ENCODE measurements at places on chromosomes 2 and 18.

GRCh38 chr2:99156891-99157290, 2.1 kb downstream of the LIPT1 start:
- H3K4me3 ChIP-seq: peak overlapping the region; percentile 41
- peaks cover 7% of the 10 kb centered on the region for H3K4me1 ChIP-seq
- peaks cover 17% of the 10 kb centered on the region for H3K36me3 ChIP-seq
- no peak overlapping the region for H3K27ac ChIP-seq

DNA sequence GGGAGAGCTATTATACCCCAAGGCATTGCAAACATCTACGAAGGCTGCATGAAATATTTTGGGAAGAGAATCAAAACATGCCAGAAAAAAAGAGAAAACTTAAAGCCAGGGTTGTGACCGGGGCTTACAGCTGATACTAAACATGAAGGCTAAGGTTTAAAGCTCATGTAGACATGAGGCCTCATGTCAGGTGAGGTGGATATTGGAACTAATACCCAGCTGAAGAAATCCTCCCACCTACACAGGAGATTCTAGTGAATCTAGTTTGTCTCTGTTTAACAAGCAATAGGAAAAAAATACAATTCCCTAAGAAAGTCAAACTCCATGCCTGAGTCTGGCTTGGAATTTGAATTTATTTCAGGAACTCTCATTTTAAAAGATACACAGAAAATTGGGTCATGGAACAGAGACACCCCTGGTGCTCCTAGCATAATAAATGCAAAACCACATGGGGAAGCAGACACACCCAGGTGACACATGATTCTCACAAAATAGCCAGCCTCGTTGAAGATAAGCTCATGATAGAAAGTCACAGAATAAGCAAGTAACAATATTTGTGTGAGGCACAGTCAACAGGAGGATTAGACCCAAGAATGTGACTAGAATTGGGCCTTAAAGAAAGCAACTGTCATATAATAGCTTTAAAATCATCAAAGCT, 42.2 kb downstream of the UPP2 start:
- H3K27ac ChIP-seq: no peak overlapping the region
- no peak overlapping the region for H3K4me3 ChIP-seq

GRCh38 chr2:174996622-174997021, 8.6 kb downstream of the CHN1 start:
- H3K4me3 ChIP-seq: no peak overlapping the region
- H3K36me3 ChIP-seq: no peaks in the 10 kb centered on the region
- H3K27me3 ChIP-seq: no peaks in the 10 kb centered on the region
- no peaks in the 10 kb centered on the region for H3K4me1 ChIP-seq
- DNase-seq: no peak
- H3K27ac ChIP-seq: no peak overlapping the region

DNA sequence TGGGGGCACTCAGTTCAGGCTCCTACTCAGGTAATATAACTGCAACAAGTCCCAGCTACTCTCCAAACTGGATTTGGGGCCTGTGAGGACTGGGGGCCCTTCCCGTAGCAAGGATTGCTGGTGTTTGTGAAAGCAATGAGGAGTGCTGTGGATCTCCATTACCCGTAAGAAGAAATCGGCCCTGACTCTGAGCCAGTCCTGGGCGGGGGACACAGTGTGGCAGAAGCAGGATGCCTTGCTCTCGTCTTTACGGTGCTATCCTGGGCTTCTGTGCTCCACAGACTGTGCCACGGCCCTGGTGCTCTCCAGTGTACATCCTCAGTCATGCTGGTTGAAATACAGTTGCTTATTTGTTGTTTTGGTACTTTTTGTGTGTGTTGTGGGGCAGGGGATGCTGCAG, 172.9 kb downstream of the NDUFA10 start:
- peaks cover 44% of the 10 kb centered on the region for H3K27me3 ChIP-seq
- peak; percentile 17 for DNase-seq
- no peaks in the 10 kb centered on the region for H3K36me3 ChIP-seq
- H3K4me1 ChIP-seq: no peaks in the 10 kb centered on the region

DNA sequence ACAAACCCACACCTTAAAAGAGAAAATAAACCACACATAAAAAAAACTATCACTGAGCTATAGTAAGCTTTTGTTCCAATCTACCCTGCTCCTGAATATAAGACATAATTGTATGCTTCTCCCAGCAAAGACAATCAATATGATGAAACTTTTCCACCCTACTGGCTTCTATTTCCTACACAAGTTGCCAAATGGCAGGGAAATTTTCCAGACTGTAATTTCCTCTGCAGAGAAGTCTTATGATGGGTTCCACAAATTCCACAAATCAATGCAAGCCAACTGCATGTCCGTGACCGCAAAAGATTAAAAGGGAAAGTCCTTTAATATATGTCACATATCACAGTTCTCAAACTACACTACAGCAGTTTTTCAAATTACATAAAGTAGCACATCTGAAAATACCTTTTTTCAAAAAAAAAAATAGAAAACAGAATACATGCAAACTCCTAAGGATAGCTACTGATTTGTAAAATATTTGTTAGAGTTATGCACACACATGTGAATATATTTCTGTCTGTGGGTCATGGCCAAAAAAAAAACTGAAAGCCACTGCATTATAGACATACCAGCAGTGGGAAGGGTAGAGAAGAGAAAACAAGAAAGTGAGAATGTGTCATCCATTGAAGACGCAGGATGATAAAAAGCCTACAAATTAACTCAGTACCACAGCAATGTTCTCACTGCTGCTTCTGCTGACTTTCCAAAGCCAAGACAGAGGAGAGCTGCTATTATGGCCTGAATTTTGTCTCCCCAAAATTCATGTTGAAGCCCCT, 61.4 kb downstream of the RPL31 start:
- no peak overlapping the region for H3K4me3 ChIP-seq
- no peak overlapping the region for H3K27ac ChIP-seq
- no peaks in the 10 kb centered on the region for H3K27me3 ChIP-seq
- no peaks in the 10 kb centered on the region for H3K36me3 ChIP-seq
- no peaks in the 10 kb centered on the region for H3K4me1 ChIP-seq

GRCh38 chr2:16181062-16181740, 240.9 kb downstream of the MYCN start:
- peaks cover 9% of the 10 kb centered on the region for H3K4me1 ChIP-seq
- H3K27me3 ChIP-seq: no peaks in the 10 kb centered on the region
- no peak for DNase-seq
- no peak overlapping the region for H3K4me3 ChIP-seq
- H3K36me3 ChIP-seq: no peaks in the 10 kb centered on the region

All from endodermal cell (in vitro differentiated cells).